ENCODE measurements at places on chromosomes 6 and 20. TPM values are rescaled to one million over a fixed set of nuclear protein-coding genes. Genes with fewer than 3 reads are reported as not detected.

HDGFL1 gene
- not detected for total RNA-seq

EDN1 gene
- total RNA-seq = 0.22 TPM

SPATA25 gene
- 0.42 TPM for total RNA-seq

OVOL2 gene
- total RNA-seq = 0.86 TPM

UNC5CL gene
- 2.2 TPM for total RNA-seq

EYA2 gene
- total RNA-seq = not detected

CRISP3 gene
- total RNA-seq = not detected

- no peaks in the 10 kb centered on the region for H3K27me3 ChIP-seq
- H3K4me1 ChIP-seq = no peaks in the 10 kb centered on the region
- H3K4me3 ChIP-seq = no peak overlapping the region
- H3K27ac ChIP-seq = no peak overlapping the region
Observed at GRCh38 chr20:39547546-39548408, 585.6 kb downstream of the DHX35 start.

- no peak for DNase-seq
- H3K27ac ChIP-seq = no peak overlapping the region
- no peaks in the 10 kb centered on the region for H3K36me3 ChIP-seq
- H3K4me3 ChIP-seq = no peak overlapping the region
- H3K27me3 ChIP-seq = no peaks in the 10 kb centered on the region
- no peaks in the 10 kb centered on the region for H3K4me1 ChIP-seq
Observed at GRCh38 chr6:22102671-22103070, 194.2 kb downstream of the PRL start.

GRCh38 chr20:61690993-61691838, 374.5 kb downstream of the TAF4 start:
- H3K27me3 ChIP-seq = peaks cover 35% of the 10 kb centered on the region
- H3K36me3 ChIP-seq = no peaks in the 10 kb centered on the region
- no peaks in the 10 kb centered on the region for H3K4me1 ChIP-seq
- no peak overlapping the region for H3K27ac ChIP-seq

- DNase-seq = no peak
- no peaks in the 10 kb centered on the region for H3K36me3 ChIP-seq
- H3K4me1 ChIP-seq = peaks cover 60% of the 10 kb centered on the region
- no peak overlapping the region for H3K4me3 ChIP-seq
Observed at GRCh38 chr6:149843051-149843633, 21.0 kb downstream of the LRP11 start.

GRCh38 chr6:106158816-106159215, 72.7 kb downstream of the PRDM1 start:
- no peak overlapping the region for H3K4me3 ChIP-seq
- peaks cover 17% of the 10 kb centered on the region for H3K4me1 ChIP-seq
- H3K36me3 ChIP-seq = no peaks in the 10 kb centered on the region
- H3K27me3 ChIP-seq = no peaks in the 10 kb centered on the region
- DNase-seq = no peak

DNA sequence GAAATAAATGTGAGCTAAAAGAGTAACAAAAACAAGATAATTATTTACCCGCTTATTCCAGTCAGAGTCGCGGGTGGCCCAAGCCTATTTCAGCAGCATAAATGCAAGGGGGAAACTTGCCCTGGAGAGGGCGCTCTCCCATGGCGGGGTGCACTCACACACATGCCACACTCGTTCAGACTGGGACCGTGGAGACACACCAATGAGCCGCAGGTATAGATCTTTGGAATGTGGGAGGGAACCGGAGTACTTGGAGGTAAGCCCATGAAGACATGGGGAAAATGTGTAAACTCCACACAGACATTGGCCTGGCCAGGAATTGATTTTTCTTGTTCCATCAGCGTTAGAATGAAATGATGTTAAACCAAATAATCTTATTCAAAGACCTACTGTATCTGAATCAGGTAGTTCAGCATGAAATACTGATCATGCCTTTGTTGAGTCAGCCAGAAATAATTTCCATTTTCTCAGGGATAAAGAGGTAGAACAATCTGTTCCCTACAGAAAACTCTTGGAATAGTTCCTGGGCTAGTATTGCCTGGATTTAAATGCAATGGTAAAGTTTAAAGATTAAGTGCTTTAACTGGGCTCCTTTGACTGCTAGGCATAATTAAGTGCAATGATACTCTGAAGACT, 191.5 kb downstream of the MCHR2 start:
- no peak for DNase-seq
- no peaks in the 10 kb centered on the region for H3K36me3 ChIP-seq
- no peak overlapping the region for H3K4me3 ChIP-seq
- H3K27me3 ChIP-seq = no peaks in the 10 kb centered on the region

DNA sequence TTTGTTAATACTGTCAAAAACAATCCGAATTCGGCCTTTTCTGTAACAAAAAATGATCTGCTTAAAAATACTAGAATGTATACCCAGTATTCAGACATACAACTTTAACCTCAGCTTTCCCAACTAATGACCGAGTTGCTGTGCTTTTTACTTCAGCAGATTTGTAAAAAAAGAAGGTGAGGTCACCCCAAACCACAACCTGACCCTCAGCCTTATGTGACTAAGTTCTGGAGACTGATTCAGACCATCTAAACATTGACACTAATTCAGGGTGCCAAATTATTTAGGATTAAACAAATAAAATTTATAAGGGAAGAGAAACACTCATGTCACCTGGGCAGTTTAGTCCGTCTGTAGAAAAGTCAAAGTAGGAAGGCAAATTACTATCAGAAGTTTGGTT, 7.7 kb downstream of the CCN6 start:
- DNase-seq = no peak
- no peaks in the 10 kb centered on the region for H3K4me1 ChIP-seq
- H3K4me3 ChIP-seq = no peak overlapping the region
- H3K27me3 ChIP-seq = no peaks in the 10 kb centered on the region
- no peaks in the 10 kb centered on the region for H3K36me3 ChIP-seq

GRCh38 chr6:129691709-129692108, 18.3 kb downstream of the ARHGAP18 start:
- H3K4me1 ChIP-seq = peaks cover 92% of the 10 kb centered on the region
- H3K27ac ChIP-seq = peak overlapping the region; percentile 97
- no peaks in the 10 kb centered on the region for H3K36me3 ChIP-seq
- H3K4me3 ChIP-seq = no peak overlapping the region
- DNase-seq = no peak

DNA sequence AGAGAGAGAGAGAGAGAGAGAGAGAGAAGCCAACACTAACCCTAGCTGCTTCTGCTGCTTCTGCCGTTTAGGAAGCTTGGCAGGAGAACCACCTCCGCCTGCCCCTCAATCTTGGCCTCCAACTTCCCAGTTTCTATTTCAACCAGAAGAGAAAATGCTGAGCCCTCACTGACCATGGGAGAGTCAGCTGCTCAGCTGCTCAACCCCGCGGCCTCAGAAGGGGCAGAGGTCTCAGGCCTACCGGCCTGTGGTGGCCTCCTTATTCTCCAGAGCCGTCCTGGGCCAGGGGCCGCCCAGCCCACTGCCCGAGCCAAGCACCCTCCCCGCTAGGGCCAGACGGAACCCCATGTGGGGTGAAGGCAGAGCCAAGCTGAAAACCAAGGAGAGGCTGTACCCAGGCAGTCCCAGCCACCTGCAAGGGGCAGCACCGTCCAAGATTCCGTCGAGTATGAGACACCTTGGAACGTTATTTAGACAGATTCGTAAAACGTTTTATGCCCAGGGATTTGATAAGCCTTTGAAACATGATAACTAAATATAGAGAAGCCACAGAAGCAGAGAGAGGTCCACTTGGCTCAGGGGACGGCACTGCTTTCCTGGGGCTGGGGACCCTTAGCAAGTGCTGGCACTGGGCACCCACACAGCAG, 116.6 kb downstream of the DLL1 start:
- no peaks in the 10 kb centered on the region for H3K36me3 ChIP-seq
- peaks cover 11% of the 10 kb centered on the region for H3K4me1 ChIP-seq
- no peak overlapping the region for H3K4me3 ChIP-seq

DNA sequence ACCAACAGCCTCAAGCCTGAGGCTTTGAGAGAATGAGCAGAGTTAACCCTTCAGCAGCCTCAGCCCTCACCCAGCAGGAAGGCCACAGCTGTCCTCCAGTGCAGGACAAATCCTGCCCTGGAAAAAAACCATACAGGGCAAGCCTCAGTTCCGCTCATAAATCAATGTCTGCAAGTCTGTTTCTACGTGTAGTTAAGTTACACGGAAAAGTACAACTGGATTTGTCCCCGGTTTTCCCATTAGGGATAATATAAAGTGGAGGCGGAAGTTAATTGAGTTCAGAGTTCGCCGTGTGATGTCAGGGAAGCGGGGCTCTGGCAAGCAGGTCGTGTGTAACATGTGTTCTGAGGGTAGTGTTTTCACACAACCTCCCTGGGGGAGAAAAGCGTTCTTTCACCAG, 44.2 kb upstream of the EYA2 start:
- H3K27ac ChIP-seq = no peak overlapping the region
- H3K27me3 ChIP-seq = no peaks in the 10 kb centered on the region
- H3K36me3 ChIP-seq = no peaks in the 10 kb centered on the region
- H3K4me3 ChIP-seq = no peak overlapping the region
- no peaks in the 10 kb centered on the region for H3K4me1 ChIP-seq

DNA sequence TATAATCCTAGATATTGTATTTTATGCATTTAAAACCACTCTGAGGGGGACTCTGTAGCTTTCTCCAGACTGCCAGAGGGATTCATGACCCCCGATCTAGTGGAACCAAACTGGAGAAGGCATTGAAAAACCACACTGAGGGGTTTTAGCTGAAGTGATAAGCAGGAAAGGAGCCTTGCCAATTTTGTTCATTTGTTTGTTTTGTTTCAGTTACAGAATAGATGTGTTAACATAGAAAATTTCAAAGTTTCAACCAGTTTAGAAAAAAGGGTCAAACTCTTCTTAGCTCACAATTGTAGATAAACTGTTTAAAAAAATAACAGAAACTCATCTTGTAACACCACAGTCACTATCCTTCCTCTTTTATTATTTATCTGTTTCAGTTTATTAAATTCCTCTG, 19.8 kb downstream of the TAB2 start:
- H3K27ac ChIP-seq = peak overlapping the region; percentile 93
- H3K36me3 ChIP-seq = no peaks in the 10 kb centered on the region

DNA sequence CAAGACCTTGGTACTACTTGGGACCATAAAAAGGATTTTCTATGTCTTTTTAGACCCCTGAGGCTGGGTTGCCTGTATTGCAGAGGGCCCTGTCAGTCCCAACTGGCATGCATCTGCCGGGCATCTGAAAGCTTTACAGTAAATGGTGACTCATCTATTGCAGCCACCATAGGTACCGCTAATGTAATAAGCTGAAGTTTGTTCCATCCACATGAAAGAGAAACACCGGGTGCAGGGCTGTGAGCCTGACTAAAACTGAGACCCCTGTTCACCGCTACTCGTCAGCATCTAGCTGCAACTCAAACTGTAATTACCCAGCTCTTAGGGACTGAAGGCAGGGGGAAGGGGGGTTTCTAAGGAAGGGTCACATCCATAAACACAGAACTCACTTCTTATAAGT, 49.5 kb downstream of the TRERF1 start:
- no peaks in the 10 kb centered on the region for H3K36me3 ChIP-seq
- H3K4me1 ChIP-seq = peaks cover 61% of the 10 kb centered on the region
- H3K27me3 ChIP-seq = no peaks in the 10 kb centered on the region
- peak; percentile 58 for DNase-seq
- peak overlapping the region; percentile 86 for H3K27ac ChIP-seq
- H3K4me3 ChIP-seq = peak overlapping the region; percentile 25

GRCh38 chr20:21714297-21715192, 9.1 kb downstream of the PAX1 start:
- DNase-seq = no peak
- H3K4me1 ChIP-seq = no peaks in the 10 kb centered on the region
- H3K27ac ChIP-seq = no peak overlapping the region
- no peak overlapping the region for H3K4me3 ChIP-seq
- H3K27me3 ChIP-seq = peaks cover 10% of the 10 kb centered on the region
- H3K36me3 ChIP-seq = no peaks in the 10 kb centered on the region

GRCh38 chr6:2542101-2542857, 208.4 kb downstream of the MYLK4 start:
- no peak for DNase-seq
- H3K4me1 ChIP-seq = no peaks in the 10 kb centered on the region
- H3K4me3 ChIP-seq = no peak overlapping the region

- peaks cover 15% of the 10 kb centered on the region for H3K36me3 ChIP-seq
- DNase-seq = peak; percentile 46
- H3K4me3 ChIP-seq = no peak overlapping the region
Observed at GRCh38 chr6:160102956-160103824, 18.4 kb upstream of the SLC22A1 start.

DNA sequence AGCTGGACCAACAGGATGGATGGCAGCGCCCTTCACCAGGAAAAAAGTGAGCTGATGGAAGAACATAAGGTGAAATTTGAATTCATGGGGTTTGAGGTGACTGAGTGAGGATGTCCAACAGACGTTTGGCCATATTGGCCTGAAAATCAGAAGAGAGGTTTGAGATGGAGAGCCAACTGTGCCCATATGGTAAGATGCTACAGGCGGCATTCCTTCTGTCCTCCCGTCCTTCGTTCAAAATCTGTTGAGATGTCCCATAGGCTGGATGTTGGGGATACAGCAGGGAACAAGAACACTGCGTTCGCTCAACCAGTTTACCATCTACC, 468 bp upstream of the CMTR1 start:
- peak overlapping the region; percentile 93 for H3K4me3 ChIP-seq
- peaks cover 5% of the 10 kb centered on the region for H3K4me1 ChIP-seq
- DNase-seq = no peak
- H3K36me3 ChIP-seq = no peaks in the 10 kb centered on the region
- H3K27me3 ChIP-seq = no peaks in the 10 kb centered on the region

- DNase-seq = no peak
- no peak overlapping the region for H3K27ac ChIP-seq
- no peak overlapping the region for H3K4me3 ChIP-seq
- H3K36me3 ChIP-seq = no peaks in the 10 kb centered on the region
- H3K4me1 ChIP-seq = no peaks in the 10 kb centered on the region
Observed at GRCh38 chr6:148898376-148899014, 151.7 kb downstream of the UST start.

GRCh38 chr20:3990716-3991115, 24.6 kb downstream of the RNF24 start:
- no peaks in the 10 kb centered on the region for H3K27me3 ChIP-seq
- H3K36me3 ChIP-seq = no peaks in the 10 kb centered on the region
- DNase-seq = no peak
- H3K4me3 ChIP-seq = no peak overlapping the region
- peaks cover 5% of the 10 kb centered on the region for H3K4me1 ChIP-seq

DNA sequence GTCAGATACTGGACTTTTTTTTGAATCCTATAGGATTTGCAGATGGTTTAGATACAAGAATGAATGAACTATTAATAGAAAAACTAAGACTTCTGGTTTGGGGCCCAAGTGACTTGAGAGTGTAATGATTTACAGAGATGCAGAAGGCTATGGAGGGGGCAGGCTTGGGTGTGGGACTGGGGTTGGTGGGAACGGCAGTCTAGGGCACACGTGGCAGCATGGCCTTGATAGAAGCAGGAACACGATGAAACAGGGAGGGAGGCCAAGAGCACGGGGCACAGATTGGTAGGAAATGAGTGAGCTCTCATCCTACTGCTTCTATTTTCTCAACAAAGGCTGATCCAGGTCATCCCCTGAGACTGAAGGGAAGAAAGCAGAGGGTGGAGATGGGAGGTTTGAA, 3.4 kb upstream of the UST start:
- H3K4me1 ChIP-seq = peaks cover 6% of the 10 kb centered on the region
- no peak overlapping the region for H3K4me3 ChIP-seq
- DNase-seq = no peak
- no peaks in the 10 kb centered on the region for H3K27me3 ChIP-seq

GRCh38 chr6:56790414-56790813, 147.7 kb upstream of the DST start:
- no peak overlapping the region for H3K27ac ChIP-seq
- H3K36me3 ChIP-seq = no peaks in the 10 kb centered on the region
- H3K4me1 ChIP-seq = peaks cover 7% of the 10 kb centered on the region
- H3K4me3 ChIP-seq = no peak overlapping the region
- H3K27me3 ChIP-seq = no peaks in the 10 kb centered on the region
- no peak for DNase-seq
